ENCODE measurements at places on chromosomes 4 and X.

DNA sequence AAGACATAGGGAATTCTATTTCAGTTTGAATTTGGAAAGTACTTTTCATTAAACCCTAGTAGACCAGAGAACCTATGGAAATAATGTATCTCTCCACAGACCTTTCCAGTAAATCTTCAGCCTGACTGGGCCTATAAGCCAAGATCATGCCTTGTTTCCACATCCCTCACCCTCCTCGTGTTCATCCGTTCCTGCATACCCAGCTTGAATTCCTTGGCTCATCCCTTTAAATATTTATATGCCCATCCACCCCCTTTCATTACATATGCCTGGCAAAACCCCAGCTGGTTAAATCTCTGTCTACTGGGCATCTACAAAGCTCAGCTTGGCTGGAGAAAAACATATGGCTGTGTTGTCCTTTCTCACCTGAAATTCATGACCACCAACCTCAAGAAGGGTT, 32.4 kb downstream of the SLC2A9 start:
- no peak for DNase-seq

DNA sequence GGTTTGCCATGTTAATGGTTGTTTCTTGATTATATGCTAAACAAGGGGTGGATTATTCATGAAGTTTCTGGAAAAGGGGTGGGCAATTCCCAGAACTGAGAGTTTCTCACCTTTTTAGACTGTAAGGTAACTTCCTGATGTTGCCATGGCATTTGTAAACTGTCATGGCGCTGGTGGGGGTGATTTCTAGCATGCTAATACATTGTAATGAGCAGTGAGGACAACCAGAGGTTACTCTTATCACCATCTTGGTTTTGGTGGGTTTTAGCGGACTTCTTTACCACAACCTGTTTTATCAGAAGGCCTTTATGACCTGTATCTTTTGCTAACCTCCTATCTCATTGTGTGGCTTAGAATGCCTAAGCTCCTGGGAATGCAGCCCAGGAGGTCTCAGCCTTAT, 81.5 kb downstream of the CFAP299 start:
- no peak for DNase-seq

DNA sequence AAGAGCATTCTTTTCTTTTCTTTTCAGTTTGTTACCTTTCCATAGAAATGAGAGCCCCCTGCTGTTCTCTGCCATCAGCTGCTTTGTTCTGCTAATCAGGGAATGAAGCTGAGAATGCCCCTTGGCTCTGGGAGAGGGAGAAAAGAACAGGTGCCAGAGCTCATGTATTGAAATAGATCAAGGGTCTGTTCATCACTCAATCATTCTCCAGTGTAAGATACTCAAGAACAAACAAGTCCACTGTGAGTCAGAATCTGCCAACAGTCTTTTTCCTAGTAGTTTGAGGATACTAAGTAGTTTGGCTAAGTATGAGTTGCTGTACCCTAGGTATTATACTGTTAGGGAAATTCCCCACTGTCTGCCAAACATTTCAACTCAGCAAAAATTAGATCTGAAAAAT, 144.3 kb downstream of the RTL3 start:
- peak; percentile 81 for DNase-seq

GRCh38 chr4:56650262-56651055, 30.6 kb downstream of the HOPX start:
- DNase-seq = no peak

DNA sequence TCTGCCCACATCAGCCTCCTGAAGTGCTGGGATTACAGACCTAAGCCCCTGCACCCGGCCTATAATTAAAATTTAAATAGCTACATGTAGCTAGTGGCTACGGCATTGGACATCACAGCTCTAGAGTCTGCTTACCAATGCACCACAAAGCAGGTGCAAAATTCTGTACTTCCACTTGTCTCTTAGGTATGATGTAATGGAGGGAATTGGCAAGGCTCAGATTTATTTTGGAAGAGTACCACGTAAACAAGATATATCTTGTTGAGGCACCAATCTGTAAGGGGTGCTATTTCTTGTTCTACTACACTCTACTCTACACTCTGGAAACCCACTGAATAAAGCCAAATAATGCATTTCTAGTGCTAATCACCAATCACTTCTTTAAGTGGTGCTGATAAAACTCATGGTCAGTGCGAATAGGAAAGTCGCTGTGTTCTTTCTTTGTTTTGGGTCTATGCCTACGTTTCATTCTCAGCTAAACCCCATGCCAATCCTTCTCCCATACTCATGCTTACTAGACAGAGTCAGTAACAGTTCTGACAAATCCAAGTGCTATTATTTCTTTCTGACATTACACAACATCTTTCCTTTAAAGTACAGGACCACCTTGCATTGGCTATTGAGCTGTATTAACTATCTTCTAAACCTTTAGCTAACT, 92.3 kb downstream of the GC start:
- no peak for DNase-seq

DNA sequence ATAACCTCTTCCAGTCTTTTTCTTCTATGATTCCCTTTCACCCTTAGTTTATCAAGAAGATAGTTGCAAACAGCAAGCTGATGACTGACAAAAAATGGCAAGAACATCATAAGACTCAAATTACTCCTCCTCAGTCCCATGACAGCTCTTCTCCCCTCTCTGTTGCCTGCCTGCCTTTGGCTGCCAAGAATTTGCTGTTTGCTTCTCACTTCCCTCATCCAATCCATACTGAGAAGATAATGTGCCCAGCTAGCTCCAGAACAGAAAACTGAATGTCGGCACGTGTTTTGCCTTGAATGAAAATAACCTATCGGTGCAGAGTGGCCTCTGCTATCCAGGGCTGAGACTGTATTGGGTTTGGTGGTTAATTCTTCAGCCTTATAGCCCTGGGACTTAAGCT, 192.1 kb downstream of the PPARGC1A start:
- no peak for DNase-seq

GRCh38 chr4:168580228-168580627, 83.4 kb downstream of the PALLD start:
- DNase-seq = peak; percentile 60

DNA sequence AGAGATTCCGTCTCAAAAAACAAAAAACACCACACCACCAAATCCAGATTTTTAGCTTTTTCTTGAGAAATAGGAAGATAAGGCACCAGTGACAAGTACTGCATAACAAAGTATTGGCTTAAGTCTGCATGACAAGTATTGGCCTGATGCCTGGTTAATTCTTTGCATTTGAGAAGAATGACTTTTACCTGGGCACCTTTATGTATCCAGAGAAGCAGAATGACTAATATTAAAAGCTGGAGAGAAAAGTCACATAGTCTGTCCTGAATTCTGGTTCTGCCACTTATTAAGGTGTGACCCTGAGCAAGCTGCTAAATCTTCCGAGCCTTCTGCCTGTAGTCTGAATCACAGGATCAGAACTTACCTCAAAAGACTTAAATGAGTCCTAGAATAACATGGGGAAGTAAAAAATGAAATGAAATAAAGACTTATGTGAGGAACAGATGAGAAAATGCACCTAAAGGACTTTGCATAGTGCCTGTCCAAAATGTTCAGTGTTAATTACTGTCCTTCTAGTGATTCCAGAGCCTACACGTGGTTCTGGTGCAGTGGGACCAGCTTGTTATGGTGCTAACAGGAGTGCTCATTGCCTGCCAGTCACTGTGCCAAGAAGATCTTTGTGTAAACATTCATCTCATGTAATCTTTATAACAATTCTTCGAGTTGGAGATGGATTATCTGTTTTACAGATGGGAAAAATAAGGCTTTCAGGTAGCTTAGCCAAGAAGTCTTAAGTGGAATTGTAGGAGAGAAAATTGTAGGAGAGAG, 31.6 kb downstream of the UGDH start:
- DNase-seq = no peak

DNA sequence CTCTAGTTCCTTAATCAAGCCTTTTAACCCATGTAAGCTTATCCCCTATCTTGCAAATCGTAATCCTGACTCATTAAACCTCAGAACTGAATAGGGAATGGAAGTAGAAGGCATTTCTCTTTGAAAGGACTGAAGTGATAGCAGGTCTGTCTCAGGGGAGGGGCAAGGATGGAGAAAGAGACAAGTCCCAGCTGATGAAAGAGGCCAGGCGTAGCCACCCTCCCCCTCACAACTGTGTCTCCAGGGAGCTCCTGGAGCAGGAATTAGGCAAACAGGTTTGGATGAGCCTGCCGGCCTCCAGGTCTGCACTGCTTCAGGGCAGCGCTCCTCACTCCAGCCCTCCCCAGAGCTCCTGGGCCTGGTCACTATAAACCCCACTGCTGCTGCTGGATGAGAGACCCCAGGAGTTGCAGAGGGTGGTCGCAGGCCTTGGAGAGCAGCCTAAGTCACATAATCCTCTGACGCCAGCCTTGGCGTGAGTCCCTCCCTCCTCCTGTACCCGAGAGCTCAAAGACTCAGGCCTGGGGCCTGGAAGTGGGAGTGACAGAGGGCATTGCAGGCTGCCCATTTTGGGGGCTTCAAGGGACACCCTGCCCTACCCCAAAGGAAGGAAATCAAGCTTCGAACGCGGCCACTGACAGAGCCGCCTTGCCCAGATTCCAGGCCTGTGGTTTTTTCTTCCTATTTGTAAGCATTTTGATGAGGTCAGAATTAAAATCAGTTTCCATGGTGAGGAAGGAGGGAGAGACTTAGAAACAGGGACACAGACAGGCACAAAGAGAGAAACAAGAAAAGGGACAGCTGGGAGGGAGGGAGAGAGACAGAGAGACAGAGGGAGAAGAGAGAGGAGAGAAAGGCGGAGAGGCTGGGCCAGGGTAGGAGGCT, 21.2 kb upstream of the MSX1 start:
- peak; percentile 25 for DNase-seq

DNA sequence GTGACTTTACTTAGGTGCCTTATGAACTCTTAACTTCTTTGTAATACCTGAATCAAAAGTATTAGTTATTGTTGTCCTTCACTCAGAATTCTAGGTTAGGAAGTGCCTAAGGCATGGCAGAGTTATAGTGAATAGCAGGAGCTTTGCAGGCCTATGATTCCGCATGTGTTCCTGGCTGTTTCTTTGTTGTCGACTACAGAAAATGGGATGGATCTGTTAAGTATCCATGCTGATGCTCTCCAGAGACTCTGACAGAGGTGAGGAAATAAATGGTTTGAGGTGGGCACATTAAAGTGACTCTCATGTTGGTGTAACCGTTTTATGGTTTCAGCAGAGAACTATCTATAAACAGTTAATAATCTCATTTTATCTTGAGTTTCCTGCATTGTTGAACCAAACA, 1601.3 kb downstream of the PCDH7 start:
- no peak for DNase-seq

DNA sequence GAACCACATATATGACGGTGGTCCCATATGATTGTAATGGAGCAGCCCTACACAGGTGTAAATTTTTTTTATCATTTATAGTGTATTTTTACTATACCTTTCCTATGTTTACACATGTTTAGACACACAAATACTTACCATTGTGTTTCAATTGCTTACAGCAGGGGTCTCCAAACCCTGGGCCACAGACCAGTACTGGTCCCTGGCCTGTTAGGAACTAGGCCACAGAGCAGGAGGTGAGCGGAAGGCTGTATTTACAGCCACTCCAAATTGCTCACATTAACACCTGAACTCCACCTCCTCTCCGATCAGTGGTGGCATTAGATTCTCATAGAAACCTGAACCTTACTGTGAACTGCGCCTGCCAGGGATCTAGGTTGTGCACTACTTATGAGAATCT, 201.8 kb upstream of the NDST4 start:
- DNase-seq = no peak

GRCh38 chr4:108717386-108717785, 45.5 kb downstream of the ETNPPL start:
- no peak for DNase-seq

DNA sequence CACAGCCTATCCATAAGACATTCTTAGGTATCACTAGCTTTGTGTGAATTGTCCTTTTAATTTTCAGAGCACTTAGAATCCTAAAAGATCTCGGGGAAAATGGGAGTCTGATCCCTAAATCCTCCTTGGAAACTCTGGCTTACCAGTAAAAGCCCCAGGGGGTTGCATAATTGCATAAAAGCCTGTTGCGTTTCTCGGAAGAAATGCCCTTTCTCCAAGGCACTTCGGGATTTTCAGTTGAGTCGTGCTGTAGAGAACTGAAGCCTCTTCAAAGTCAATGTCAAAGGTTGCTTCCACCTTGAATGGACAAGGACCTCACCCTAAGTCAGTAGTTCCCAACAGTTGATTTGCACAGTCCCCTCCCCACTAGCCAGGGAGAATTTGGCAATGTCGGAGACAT, 20.8 kb downstream of the FAM184B start:
- DNase-seq = no peak

- DNase-seq = no peak
These were observed 607.0 kb upstream of the PRKX start for GRCh38 chrX:4320436-4320947.

DNA sequence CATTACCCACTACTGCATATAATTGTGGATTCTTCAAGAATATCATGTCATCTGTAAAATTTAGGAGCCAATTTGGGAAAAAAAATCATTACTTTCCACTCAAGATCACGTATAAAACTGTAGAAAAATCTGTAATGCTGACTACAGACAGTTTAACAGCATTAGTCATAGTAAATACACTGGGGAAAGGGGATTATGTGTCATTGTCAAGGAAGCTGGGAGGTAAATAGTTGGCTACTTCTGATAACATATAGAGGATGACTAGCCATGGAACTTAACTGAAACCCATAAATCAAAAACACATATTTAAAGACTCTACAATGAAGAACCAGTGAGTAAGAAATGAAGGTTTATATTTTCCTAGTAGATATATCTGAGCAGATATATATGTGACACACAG, 1666.4 kb upstream of the IGFBP7 start:
- no peak for DNase-seq

- DNase-seq = no peak
These were observed 122.4 kb downstream of the RASL11B start for GRCh38 chr4:52984462-52984881.

DNA sequence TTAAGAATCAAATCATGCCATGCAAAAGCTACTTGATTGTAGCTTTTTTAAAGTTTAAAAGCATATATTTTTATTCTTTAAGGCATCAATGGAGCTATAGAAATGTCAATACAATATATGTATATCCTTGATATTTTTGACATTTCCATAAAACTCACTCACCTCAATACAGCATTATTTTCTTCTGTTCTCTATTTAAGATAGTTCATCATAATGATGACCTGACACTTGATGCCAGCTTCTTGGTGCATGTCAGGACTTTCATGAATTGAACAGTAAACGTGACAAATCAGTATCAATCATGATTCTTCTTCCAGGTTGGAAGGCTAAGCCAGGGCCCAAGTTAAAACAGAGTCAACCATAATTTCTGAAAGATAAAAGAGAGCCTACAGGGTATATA, 33.6 kb upstream of the ATP8A1 start:
- no peak for DNase-seq

DNA sequence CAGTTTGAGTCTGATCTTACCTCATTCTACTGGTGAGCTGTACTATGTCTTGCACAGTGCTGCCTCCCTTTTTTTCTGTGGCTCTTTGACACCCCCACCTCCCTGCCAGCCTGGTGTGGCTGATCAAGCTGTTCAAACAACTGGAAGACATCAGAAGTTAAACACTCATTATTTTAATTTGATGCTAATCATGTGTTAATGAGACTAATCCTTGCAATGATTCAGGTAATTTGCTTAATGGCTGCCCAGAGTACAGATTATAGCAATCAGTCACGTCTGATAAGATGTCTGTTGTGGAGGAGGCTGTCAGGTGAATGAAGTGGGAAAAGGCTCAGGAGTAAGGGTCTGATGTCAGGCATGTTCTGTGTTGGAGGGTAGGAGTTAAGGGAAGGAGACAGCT, 87.4 kb upstream of the GK2 start:
- DNase-seq = no peak
